HuH-7.5 (cell line): ENCODE measurements at places on chromosomes 16 and 17.

- no peak for DNase-seq
Measured at GRCh38 chr17:33451221-33451620, 158.1 kb upstream of the ASIC2 start.

DNA sequence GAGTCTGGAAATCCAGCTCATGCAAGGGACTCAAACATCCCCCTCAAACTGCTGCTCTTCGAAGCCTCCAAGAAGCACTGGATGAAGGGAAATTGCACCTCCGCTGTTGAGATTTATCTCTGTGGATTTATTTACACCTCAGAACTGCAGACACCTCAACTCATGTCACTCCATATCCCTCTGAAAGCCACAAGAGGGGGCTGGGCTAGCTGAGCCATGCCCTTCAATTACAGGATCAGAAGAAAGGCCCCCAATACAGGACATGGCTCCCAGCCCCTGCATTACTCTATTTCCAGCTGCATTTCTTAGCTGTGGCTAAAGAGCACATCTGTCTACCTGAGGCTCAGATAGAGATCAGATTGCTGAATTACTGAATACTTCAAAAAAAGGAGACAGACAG is 103.1 kb upstream of the DYNLRB2 start:
- DNase-seq, result no peak

- DNase-seq, result no peak
Measured at GRCh38 chr16:68889508-68890150, 46.3 kb downstream of the TANGO6 start.

- DNase-seq, result no peak
Measured at GRCh38 chr16:85521552-85522307, 91.4 kb upstream of the GSE1 start.

DNA sequence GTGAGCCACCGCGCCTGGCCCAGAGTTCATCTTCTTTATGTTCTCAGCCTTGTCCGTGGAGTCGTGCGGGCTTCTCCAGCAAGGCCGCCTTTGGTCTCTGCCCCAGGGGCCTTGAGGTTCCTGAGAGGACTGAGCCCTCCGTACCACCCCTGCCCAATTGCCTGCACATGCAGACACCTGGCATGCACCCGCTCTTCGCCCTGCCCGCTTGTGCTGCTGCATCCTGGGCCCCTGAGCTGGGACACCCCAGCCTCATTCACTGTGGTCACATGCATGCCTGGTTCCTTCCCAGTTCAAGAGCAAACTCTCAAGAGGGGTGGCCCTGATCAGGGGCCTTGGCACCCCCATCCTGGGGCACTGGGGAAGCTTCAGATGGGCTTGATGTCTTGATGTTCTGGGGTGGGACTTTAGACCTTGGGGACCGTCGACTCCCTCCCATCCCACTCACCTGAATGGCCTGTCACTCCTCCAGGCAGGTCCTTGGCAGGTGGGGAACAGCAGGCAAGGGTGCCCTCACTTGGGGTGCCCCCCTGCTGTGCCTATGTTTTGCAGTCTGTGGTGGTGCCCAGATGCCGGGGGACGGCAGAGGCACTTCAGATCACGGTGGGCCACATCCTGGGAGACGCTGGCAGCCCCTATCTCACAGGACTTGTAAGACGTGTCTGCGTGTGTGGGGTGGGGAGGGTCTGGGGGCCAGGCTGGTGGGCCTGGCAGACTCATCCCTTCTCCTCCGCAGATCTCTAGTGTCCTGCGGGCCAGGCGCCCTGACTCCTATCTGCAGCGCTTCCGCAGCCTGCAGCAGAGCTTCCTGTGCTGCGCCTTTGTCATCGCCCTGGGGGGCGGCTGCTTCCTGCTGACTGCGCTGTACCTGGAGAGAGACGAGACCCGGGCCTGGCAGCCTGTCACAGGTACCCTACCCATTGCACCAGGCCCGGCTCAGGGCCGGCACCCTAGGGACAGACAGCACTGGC is 12.7 kb upstream of the SPNS2 start:
- no peak for DNase-seq
